ENCODE measurements at places on chromosomes 1 and 21.
A peak's percentile ranks its signal among the peaks of the same experiment; 100 is the strongest.

- DNase-seq: no peak
Measured at GRCh38 chr1:7388488-7389185, 382.5 kb upstream of the VAMP3 start.

- DNase-seq: no peak
Measured at GRCh38 chr1:229209386-229209785, 61.5 kb upstream of the RAB4A start.

GRCh38 chr1:29465755-29466154, 229.4 kb downstream of the PTPRU start:
- no peak for DNase-seq

DNA sequence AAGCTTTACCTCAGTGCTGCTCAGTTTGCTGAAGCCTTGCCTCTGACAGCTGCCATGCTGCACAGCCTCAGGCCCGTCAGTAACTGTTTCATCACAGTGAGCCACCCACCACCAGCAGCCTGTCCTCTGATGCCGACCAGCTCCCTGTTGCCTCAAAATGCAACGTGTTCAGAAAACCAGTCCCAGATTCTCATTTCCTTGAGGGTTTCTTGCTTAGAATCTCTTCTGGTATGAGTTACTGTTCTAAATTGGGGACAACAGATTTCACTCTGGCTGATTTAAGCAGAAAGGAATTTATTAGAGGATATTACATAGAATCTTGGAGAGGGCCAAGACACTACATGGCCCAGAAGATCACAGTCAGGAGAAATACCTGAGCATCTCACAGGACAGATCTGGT, 11.0 kb downstream of the UBL4B start:
- DNase-seq: no peak

- DNase-seq: peak; percentile 45
Measured at GRCh38 chr21:15514073-15514946, 215.5 kb upstream of the USP25 start.

DNA sequence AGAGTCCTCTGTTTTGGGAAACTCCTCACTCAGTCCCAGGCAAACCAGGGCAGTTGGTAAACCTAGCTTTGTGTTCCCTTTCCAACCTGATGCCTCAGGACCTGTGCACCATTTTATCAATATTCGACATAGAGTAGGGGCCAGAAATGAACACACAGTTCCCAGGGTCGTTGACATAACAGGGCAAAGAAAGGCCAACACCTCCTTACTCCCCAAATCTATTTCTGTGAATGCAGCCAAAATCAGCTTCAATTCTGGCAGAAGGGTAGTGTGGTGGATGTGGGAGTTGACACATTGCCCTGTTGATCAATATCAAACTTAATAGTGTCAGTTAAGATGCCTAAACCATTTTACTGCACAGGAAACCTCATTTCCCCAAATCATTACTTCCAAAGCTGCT, 104.6 kb upstream of the SPATA6 start:
- DNase-seq: no peak

DNA sequence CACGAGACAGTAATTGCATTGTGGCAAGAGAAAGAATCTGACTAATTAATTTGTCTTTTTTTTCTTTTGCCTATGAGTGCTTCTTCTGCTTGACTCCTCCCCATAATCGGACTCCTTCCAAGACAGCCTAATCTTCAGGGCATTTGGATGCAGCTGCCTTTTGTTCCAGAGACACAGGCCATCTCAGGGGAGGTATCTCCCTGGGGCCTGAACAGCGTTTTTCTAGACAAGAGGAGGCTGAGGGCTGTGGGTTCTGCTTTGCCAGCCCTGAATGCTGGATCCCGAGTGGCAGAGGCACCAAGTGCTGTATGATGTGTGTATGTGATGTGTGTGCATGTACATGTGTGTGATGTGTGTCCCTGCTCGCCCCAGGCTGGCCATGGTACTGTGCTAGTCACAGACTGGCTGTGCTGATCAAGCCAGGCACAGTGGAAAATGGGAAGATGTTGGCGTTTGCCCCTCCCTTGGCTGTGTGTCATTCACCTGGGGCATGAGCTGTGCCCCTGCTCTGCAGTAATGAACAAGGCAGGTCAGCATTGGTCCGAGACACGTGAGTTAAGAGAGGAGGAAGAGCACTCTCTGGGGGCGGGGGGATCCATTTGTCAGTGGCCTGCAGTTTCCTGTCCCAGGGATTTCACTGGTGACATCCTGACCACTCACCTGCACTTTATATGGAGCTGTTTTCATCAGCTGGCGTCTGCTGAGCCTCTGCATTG, 77.2 kb downstream of the ADARB1 start:
- DNase-seq: no peak

DNA sequence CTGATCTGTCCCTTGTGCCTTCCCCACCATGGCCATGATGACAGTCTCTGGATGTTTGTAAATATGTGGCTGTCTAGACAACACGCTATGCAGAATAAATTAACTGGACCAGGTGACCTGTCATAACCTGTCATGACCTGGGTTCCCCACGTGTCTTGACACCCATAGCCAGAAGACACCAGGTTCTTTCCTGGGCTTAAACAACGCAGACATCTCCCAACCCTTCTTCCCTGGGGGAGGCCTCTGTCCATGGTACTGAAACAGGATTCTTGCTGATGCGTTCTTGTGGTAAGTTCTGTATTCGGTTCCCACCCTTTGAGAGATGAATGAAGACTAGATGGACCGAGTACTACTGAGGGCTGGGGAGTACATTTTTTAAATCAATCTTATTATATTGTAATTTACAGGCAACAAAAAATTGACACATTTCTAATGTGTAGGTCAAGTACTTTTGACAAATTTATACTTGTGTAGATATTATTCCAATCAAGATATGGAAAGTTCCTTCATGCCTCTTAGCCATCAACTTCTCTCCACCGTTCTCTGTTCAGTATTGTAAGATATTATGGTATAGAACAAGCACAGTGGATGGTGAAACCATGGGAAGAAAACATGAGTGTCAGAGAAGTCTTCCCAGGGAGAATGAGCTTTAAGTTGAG, 738.8 kb downstream of the PTPRU start:
- no peak for DNase-seq

GRCh38 chr1:36528361-36529349, 45.9 kb upstream of the CSF3R start:
- no peak for DNase-seq

GRCh38 chr1:202153284-202153683, 7.1 kb downstream of the PTPN7 start:
- no peak for DNase-seq

DNA sequence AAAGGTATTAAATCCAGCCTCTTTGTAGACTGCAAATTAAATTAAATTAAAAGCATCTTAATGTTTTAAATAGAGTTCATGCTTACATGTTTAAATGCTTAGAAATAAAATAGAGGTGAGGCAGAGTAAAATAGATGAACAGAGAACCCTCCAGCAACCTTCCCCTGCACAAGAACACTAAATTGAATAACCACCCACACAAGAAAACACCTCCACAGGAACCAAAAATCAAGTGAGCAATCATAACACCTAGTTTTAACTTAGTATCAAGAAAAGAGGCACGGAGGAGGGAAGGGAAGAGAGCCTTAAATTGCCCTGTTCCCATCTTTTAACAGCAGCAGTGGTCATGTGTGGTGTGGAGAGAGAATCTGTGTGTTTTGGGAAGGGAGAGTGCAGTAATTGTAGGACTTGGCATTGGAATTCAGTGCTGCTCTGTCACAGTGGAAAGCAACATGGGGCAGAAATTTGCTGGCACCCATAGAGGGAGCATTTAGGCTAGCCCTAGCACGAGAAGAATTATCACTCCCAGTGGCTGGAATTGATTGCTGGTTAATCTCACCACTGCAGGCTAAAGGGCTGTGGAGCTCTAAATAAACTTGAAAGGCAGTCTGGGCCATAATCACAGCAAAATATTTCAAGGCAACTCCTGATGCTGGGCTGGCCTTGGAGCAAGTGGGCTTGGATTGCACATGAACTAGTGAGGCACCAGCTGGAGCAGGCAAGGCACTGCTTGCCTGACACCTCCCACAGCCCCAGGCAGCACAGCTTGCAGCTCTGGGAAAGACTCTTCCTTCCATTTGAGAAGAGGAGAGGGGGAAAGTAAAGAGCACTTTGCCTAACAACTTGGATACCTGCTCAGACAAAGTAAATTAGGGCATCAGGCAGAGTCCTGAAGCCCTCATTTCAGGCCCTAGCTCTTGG, 1478.8 kb downstream of the NCAM2 start:
- DNase-seq: no peak

GRCh38 chr1:43302721-43303470, 2.1 kb downstream of the TIE1 start:
- no peak for DNase-seq

DNA sequence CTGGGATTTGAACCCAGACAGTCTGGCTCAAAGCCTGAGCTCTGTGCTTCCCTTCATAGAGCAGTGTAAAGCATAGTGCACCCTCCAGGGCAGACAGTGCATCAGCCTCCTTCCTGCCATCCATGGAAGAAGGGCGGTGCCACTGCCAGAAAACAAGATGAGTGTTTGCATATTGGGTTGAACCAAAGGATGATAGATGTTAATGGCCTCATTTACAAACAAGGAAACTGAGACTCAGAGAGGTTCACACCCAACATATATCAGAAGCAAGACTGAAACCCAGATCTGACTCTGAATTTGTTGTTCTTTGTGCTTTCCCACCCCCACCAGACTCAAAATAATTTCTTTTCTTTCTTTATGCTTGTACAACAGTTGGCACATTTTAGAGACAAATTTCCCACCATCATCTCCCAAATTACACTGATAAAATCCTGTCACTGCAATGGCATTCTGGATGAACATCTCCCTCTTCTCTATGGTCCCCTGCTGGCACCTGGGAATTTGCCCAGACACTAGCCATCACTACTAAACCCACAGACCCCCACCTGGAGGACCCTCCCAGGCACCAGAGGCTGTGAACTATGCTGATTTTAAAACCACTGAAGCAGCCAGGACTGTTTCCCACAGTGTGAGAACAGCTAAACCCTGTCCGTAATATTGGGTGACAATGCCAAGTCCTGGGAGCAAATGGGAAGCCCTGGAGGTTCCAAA, 45.4 kb upstream of the MPZL1 start:
- DNase-seq: peak; percentile 88

- no peak for DNase-seq
Measured at GRCh38 chr1:115748401-115749150, 19.9 kb downstream of the CASQ2 start.

GRCh38 chr1:43306688-43307457, 6.1 kb downstream of the TIE1 start:
- no peak for DNase-seq

- DNase-seq: no peak
Measured at GRCh38 chr1:232571523-232571922, 58.4 kb downstream of the SIPA1L2 start.
